ENCODE measurements at places on chromosomes 1 and 21.

- DNase-seq = no peak
Observed at GRCh38 chr1:192167011-192167410, 8.7 kb downstream of the RGS18 start.

DNA sequence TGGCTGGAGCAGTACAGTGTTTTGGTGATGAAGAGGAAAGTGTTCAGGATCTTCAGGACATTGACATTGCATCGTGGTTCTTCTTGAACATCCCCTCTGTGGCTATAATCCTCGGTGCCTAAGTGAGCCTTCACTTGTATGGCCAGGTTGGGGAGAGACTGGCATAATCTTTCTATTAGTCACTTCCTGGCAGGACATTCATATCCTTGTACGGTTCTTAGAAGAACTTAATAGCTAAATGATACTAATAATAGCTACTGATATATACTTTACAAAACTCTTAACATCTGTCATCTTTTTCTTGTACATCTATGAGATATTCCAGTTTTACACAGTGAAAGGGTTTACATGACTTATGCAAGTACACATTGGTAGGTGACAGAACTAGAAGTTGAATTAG, 35.8 kb downstream of the CELF3 start:
- DNase-seq = no peak

DNA sequence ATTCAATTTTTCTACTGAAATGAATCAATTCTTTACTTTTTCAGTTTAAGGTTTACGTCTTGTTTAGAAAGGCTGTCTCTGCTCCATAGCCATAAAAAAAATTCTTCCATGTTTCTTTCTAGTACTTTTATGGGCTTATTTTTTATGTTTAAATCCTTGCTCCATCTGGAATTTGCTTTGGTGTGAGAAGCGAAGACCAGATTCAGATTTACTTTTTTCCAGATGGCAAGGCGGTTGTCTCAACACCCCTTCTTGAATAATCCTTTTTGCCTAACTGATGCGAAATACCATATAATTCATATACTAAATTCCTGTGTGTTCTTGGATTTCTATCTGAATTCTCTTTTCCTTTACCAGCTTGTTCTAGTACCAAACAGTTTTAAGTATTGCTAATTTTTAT, 101.5 kb downstream of the C1orf94 start:
- no peak for DNase-seq

DNA sequence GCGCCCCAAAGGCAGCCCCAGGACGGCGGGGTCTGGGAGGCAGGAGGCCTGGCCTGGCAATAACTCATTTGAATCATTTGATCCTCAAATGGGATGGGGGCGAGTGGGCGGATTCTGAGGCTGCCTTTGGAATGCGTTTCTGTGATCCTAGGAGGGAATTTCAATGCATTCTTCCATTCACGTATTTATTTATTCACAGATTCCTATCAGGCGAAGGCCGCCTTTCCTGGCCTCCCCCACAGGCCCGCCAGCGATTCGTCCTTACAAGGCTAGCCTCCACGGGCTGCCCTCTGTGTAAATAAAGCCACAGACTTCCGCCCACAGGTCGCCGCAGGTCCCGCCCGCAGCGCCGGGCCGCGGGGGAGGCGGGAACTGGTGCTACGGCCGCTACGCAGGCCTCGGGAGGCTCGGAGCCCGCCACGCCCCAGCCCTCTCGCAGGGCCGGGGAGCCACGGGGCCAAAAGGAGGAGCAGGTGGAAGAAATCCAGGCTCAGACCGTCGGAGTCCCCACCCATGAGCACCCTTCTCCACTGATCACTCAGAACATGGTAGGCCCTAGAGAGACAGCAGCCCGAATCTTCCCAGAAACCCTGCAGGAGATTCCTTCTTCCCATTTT, 31.3 kb upstream of the JUN start:
- no peak for DNase-seq

DNA sequence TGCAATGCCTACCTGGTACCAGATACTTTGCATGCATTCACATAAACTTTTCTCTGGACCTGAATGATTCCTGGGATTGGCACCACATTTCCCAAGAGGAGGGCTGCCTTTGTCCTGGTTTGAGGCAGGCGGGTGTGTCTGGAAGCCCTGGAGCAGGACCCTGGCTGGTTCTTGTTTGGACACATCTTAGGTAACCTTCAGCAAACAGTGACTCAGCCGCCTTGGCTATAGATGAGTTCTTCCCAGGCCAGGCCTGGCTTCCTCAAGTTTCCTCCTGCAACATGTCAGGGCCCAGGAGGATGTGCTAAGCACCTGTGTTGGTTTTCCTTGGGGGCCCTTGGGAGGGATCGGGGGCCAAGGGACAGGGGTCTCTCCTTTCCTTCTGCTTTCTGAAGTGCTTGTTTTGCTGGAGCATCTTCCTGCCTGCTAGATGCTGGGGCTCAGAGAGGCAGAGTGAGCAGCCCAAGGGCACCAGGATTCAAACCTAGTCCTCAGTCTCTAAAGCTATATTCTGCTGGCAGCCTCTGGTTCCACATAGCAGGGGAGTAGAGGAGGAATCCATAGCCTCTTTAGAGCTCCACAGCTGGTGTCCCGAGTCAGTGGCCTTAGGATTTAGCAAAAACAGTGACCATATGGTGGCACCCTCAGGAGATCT, 38.2 kb downstream of the PAX7 start:
- DNase-seq = no peak

DNA sequence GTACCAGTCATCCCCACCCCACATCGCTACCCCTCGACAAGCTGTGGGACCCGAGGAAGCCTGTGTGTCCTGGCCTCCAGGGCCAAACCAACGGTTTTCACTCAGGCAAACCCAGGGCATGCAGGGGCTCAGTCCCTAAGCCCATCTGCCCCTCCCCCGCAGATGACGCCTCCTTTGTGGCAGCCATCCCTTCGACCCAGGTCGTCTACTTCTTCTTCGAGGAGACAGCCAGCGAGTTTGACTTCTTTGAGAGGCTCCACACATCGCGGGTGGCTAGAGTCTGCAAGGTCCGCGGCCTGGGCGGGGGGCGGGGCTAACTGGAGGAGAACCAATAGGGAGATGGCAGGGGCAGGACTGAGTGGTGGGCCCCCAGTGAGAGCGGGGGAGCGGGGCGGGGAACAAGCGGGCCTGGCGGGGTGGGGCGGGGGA, 7.4 kb downstream of the SEMA4A start:
- DNase-seq = peak; percentile 59

DNA sequence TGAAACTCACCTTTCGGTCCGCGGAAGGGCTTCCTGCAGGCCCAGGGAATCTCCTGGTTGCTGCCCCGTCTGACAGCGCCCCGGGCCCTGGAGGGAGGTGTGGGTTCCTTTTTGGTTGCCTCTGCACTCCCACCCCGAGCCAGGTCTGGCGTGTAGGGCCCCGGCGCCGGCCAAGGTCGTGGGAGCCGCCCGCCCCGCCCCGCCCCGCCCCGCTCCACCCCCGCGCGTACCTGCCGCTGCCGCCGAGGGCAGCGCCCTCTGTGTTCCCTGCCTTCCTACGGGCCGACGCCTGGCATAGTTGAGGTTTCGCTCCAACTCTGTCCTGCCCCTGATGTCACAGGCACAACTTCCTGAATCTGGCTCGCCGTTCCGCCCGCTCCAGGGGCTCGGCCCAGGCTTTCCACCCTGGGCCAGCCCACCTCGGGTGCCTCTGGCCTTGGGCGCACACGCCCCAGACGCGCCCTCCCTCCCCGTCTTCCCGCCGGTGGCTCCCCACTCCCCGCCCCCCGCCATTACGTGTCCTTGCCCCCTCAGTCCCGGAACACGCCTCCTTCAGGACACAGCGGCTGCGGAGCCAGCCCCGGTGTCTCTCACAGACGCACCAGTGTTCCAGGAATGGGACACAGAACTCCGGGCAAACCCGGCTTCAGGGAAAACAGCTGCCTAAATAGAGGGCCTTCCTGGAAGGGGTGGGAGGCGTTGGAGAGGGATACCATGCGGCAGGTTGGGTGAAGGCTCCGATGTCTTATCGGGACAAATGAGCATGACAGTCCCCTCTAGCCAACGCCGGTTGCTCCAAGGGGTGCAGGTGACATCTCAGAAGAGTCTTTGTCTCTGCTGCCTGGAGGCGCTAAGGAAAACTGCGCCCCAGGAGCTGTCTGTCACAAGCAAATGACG, at the start of gene KIAA0040:
TSS of gene KIAA0040 (minus strand) at position 147 of the 897 bp plus-strand sequence. CDS start 31,763 bp downstream, outside the sequence.
- no peak for DNase-seq

GRCh38 chr1:203177470-203178039, 1.9 kb upstream of the MYBPH start:
- no peak for DNase-seq

- peak; percentile 91 for DNase-seq
Observed at GRCh38 chr1:29649189-29650040, 413.1 kb downstream of the PTPRU start.

DNA sequence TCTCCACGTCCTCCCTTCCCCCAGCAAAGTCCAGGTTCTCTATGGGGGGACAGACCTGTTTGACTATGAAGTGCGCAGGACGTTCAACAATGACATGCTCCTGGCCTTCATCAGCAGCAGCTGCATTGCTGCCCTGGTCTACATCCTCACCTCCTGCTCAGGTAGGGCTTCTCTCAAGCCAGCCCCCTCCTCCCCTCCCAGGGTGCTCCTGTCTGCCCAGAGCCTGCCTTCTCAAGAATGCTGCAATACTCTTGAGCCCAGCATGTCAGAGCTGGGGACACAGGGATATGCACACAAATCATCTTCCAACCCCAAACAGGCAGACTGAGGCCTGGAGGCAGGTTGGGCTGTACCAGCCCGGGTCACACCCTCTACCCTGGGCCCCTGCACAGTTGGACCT, 35.4 kb downstream of the DISP3 start:
- DNase-seq = no peak

DNA sequence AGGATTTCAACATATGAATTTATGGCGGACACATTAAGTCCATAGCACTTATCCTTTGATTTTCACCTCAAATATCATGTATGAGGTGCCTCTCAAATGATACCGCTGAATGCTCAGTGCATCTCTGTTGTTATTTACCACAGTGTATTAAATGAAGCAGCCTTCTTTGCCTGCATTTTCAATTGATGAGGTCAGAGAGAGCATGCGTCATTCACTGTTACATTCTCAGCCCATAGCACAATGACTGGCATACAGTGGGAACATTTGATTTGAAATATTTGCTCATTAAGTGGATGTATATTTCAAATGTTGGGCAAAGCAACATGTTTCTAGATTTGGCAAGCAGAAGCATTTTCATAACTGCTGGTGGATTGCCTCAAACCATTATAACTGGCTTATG, 45.7 kb downstream of the LRRC7 start:
- no peak for DNase-seq

DNA sequence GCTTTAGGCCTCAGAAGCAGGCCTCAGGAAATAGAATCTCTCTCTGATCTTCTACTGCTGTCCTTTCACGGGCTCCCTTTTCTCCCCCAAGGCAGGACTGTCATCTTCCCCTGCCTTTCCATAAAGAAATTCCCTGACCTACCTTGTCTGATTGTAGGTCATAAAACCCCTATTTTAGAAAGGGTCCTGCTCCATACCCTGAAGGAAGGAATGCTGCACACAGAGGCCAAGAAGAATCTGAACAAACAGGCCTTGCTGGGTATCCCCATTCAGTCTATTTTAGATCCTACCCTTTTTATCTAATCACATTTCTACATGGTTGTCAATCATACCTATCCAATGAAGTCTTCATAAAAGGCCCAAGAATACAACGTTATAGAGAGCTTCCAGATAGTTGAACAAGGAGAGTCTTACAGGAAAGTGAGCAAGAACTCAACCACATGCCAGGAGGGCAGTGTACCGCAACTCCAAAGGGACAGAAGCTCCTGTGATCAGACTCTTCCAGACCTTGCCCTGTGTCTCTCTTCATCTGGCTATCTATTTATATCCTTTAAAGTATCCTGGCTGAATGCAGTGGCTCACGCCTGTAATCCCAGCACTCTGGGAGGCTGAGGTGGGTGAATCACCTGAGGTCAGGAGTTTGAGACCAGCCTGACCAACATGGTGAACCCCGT, 93.1 kb downstream of the SLC16A1 start:
- no peak for DNase-seq

GRCh38 chr1:184646824-184647223, 107.8 kb downstream of the EDEM3 start:
- DNase-seq = no peak

GRCh38 chr1:27594564-27595510, 9.1 kb downstream of the AHDC1 start:
- no peak for DNase-seq

DNA sequence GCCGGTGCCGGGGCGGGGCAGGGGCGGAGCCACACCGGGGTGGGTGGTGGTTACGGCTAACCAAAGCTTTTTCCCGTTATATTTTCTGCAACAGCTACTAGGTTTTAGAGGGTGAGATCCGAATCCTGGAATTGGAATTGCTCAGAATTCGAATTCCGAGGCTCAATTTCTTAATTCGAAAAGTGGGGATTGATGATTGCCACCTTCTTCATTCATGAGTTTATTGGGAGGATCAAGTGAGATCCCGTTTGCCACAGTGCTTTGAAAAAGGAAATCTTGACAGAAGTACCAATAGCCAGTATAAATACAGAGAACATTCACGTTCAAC, 207 bp upstream of the SVBP start:
- no peak for DNase-seq

- DNase-seq = no peak
Observed at GRCh38 chr1:65471861-65472332, 51.4 kb downstream of the LEPR start.

DNA sequence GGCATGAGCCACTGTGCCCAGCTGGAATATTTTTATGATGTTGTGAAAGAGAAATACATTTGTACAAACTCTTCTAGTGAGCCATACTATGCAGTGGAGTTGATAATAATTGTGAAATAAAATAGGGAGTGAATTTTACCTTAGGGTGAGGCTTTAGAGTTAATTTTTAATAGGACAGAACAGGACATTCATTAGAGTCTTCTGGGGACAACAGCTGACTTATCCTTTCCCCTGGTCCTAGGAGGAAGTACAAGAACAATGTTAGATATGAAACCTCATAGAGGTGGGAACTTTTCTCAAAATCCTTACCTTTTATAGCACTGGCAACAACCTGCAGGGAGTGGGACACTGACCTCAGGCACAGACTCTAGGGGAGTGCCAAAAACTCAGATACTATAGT, 21.9 kb downstream of the HAO2 start:
- no peak for DNase-seq

- no peak for DNase-seq
Observed at GRCh38 chr1:115112496-115113375, 23.4 kb upstream of the TSPAN2 start.

GRCh38 chr1:43199093-43199726, 27.1 kb downstream of the CFAP57 start:
- DNase-seq = peak; percentile 48

GRCh38 chr1:17191990-17192242, 13.0 kb upstream of the PADI1 start:
- no peak for DNase-seq
